ENCODE measurements at places on chromosomes 2 and 18.

DNA sequence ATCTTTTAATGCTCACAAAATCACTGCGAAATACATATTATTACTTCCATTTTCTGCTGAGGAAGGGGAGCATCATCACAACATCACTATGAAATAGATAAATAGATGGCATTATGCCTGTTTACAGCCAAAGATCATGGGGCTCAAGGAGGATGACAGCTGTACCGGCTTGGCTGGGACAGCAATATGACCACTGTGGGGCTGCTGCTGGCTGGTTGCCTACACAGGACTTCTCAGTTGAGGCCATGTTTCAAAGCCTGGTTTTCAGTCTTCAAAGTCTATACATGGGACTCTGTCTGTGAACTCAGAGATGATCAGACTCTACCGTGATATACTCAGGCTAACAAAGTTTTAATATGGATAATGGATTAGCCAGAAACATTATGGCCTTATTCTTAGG is 58.7 kb downstream of the SPATS2L start:
- DNase-seq, result no peak

DNA sequence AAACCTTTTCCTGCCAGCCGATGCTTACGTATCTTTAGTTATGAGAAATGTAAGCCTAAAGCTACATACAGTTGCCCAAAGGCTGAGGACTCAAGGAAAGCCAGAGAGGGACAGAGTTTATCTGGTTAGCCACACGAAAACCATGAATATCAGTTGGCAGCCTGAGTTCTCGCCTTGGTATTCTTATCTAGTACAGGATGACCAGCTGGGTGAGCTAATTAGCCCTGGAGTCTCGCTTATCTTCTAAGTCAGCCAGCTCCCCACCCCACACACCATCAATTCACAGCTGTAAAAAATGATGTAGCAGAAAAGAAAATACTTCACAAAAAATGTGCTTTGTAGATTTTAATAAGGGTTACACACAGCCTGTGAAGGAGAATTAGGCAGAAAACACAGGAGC is 617.5 kb upstream of the SOX11 start:
- DNase-seq, result no peak

GRCh38 chr2:176291809-176292283 is 22.6 kb downstream of the MTX2 start:
- DNase-seq, result no peak

- DNase-seq, result peak; percentile 67
These were observed 153.0 kb downstream of the TMEM247 start for GRCh38 chr2:46632349-46632748.

DNA sequence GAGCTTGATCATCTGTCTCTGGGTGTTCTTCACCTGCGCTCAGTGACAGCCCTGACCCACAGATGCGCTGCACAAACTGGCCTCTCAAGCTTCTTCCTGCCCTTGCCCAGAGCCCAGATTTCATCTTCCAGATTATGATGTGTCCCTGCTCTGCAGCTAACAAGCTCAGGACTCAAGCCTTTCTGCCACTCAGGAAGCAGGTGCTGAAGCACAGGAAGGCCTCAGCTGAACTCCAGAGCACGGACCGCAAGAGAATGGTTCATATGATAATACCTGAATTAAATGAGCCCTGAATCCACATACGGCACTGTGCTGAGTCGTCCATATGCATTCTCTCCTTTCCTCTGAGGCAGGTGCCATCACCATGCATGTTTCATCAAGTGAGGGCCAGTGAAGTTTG is 3.8 kb downstream of the CD207 start:
- DNase-seq, result no peak

All from AG10803 (cell line).